ENCODE measurements at places on chromosomes 5 and 9.

- DNase-seq: no peak
Measured at GRCh38 chr5:19497229-19497815, 490.7 kb downstream of the CDH18 start.

GRCh38 chr9:33318781-33319180 lies 28.5 kb downstream of the NFX1 start:
- DNase-seq: no peak

DNA sequence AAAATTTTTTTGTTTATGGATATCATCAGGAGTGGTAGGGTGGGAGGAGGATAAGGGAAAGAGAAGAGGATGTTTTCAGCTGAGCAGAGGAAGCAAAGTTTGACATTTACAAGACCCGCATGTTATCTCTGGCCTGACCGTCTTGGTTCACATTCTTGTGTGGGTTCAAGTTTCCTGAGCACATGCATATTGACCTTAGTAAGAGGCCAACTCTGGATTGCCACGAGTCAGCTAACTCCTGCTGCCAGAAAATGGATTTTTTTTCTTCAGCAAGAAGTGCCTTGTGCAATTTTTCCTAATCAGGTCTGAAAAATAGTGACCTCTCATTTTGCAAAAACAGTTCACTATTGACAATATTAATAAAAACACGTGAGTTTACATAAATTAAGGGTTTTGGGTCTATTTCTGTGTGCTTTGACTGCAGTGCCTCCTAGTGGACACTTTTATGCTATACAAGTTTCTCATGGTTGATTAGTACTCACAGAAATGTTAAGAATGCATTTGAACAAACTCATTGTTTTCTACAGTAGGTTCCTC lies 27.1 kb upstream of the BASP1 start:
- DNase-seq: peak; percentile 50

DNA sequence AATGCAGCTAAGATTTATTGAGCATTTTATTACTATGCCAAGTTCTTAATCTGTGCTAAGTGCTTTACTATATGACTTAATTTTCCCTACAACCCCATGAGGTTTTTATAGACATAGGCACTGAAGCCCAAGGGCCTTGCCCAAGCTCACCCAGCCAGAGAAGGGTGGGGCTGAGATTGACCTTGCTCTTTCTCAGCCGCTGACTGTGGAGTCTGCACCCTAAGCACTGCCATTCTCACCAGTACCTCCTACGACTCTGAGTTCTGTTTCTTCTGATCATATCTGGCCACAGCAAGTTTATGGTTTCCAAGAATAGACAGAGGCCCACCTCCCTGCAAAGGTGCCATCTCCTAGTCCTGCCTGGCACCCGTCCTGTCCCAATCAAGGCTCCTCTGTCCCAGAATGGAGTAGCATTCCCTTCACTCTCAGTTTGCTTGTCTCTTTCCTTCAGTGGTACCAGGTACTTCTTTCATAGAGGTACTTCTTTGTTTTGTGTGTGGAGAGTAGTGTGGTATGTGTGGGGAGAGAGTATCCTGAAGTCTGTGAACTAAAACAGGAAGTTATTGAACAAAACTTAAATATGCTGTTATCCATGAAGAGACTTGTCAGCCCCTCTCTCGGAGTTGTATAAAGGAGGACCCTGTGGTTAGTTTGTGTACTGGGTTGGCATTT lies 42.6 kb downstream of the CSF1R start:
- DNase-seq: no peak

- DNase-seq: no peak
Measured at GRCh38 chr5:136808756-136809155, 443.4 kb upstream of the TRPC7 start.

DNA sequence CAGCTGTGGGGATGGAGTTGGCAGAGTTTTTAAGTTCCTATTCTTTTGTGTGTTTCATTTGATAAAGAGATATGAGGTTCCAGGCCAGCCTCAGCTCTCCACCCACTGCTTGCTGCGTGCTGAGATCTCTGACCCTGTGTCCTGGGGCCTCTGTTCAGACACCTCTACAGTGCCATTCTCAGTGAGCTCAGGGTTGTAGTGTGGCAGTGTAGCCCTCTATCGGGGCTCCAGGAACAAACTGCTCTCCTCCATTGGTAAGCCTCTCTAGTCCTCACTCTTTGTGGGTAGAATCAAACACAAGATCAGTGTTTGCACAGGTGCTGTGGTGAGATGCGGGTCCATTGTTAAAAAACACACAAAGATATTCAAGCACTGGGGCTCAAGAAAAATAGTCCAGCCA lies 386.6 kb upstream of the RPS23 start:
- no peak for DNase-seq

DNA sequence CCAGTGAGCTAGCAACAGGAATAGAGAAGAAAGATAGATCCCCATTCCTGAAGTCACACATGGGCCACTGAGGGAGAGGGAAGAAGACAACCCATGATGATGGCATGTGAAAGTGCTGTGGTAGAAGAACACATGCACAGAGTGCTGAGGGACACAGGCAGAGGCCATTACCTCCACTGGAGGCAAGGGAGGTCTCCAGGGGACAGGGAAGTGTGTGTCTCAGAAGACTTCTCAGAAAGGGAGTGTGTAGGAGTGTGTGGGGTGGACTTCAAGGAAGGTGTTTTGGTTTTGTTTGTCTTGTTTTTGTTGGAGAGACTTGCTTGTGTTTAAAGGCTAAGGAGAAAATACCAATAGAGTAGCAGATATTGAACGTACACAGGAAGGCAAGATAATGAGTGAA lies 77.0 kb upstream of the SMARCA2 start:
- no peak for DNase-seq

DNA sequence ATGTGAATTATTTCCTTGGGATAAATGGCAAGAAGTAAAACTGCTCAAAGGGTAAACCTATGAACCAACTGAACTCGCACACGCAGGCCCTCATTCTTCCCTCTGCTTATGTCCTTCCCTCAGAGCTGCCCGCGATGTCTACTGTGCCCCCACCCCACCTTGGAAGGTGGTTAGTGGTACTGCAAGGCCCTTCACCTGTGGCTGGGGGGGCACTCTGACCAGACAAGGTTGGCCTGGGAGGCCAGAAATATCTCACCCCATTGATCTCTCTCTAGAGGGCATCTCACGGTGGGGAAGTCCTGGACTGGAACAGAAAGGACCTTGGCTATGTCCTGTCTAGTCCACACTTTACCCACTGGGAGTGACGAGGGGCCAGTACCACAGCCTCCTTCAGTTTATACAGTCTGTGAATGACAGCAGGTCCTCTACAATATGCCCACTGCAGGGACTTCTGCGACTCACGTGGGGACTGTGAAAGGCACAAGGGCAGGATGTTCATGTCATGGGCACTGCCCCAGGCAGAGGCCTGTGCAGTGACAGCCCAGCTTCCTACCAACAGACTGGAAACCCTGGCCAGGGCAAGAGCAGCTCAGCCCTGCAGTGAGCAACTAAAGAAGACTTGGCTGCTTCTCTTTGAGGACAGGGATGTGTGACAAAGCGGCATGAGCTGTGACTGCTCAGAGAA lies 56.8 kb upstream of the SYNPO start:
- DNase-seq: no peak

DNA sequence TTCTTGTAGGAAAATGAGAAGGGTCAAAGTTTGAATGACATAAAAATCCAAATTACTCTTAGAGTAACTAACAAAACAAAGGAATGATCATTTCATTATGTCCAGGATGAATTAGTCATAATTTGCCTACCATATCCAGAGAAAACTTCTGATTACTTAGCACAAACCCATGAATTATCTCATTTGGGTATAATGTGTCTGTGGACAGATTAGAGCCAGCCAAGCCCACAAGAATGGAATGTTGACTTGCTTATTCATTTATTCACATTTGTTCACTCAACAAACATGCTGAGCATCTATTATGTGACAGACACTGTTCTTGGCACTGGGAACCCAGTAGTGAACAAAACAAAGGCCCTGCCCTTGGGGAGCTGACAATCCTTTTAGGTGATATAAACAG lies 87.4 kb downstream of the APBA1 start:
- DNase-seq: no peak

- DNase-seq: no peak
Measured at GRCh38 chr5:80177236-80177635, 78.6 kb downstream of the SERINC5 start.

GRCh38 chr9:136485049-136486045 lies 2.5 kb upstream of the SEC16A start:
- peak; percentile 77 for DNase-seq

GRCh38 chr5:167145841-167146240 lies 1145.6 kb upstream of the WWC1 start:
- no peak for DNase-seq

DNA sequence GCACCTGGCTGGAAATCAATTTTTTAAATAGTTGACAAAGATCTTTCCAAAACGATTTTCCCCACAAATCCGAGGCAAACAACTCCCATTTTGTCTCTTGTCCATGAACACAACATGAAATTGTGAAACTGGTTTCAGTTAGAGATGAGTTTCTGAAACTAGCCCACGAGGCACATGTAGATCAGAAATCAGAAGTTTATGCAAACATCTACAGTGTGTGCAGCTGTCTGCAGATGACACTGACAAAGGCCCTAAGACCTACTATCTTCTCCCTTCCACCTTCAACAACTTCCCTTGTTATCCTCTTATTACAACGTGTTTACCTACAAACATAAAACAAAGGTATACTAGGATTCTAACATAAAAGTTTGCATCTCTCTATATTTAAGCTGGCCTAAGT lies 183.3 kb downstream of the DIRAS2 start:
- DNase-seq: no peak

DNA sequence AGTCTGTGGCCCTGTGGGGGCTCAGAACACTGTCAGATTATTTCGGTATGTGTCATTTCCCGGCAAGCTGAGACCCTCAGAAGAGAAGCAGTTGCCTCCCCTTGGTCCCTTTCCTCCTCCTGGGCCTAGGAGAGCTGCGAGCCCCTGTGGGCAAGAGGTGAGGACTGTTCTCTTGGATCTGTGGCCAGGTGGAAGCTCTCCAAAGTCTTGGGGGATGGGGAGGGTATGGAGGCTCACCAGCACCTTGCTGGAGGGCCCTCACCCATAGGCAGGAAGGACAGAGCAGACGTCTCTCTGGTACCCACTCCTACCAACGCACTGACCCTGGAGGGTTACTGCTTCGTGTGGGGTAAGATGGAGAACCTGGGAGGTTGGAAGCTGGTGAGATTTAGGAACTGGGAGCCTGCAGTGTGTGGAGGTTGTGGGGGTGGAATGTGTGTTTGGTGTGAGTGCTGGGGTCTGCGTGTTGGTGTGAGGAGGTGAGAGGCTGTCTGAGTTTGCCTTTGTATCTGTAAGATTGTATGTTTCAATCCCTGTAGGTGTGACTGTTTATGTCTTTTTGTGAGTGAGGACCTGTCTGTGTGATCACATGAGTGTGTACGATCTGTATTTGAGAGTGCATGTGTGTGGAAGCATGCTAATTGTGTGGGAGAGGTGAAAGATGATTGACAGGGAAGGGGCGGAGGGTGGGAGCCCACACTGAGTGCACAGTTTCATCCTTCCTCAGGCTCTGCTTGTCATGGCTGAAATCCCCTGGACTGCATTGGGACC lies 52.4 kb upstream of the PSD2 start:
- DNase-seq: no peak

DNA sequence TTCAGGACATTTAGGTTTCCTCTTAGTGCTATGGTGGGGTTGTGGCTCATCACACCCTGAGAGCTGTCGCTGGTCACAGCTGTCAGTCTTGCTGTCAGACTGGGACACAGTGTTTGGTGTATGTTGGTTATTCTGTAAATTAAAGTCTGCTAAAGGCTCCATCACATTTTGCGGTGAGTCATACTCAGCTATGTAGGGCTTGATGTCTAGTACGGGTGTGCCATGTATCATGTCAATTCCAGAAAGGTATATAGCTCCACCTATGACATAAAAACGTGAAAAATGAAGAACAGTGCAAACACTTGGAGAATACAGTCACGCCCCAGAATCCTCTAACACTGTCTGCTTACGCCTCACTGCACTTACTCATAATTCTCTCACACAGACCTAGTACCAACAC lies 11.9 kb downstream of the TRMO start:
- no peak for DNase-seq

DNA sequence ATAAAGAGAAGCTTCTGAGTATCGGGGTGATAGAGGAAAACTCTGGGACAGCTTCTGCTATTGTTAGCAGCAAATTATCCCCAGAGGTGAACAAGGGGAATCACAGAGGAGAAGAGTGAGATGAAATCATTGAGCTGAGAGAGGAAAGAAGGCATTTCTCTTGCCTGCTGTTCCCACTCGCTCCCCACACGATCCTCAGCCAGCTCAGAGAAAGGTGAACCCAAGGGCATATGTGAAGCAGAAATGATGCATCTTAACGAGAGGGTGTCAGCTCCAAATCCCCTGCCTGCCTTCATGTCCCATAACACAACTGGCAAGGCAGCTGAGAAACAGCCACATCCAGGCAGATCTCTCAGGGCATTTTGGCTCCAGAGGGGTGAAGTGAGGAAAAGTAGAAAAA lies 111.6 kb downstream of the BRINP1 start:
- no peak for DNase-seq

- DNase-seq: no peak
Measured at GRCh38 chr9:36319806-36320205, 61.6 kb upstream of the GNE start.

- DNase-seq: no peak
Measured at GRCh38 chr9:123164285-123164684, 104.1 kb downstream of the STRBP start.

GRCh38 chr9:95249986-95250385 lies 67.5 kb downstream of the FANCC start:
- DNase-seq: no peak

DNA sequence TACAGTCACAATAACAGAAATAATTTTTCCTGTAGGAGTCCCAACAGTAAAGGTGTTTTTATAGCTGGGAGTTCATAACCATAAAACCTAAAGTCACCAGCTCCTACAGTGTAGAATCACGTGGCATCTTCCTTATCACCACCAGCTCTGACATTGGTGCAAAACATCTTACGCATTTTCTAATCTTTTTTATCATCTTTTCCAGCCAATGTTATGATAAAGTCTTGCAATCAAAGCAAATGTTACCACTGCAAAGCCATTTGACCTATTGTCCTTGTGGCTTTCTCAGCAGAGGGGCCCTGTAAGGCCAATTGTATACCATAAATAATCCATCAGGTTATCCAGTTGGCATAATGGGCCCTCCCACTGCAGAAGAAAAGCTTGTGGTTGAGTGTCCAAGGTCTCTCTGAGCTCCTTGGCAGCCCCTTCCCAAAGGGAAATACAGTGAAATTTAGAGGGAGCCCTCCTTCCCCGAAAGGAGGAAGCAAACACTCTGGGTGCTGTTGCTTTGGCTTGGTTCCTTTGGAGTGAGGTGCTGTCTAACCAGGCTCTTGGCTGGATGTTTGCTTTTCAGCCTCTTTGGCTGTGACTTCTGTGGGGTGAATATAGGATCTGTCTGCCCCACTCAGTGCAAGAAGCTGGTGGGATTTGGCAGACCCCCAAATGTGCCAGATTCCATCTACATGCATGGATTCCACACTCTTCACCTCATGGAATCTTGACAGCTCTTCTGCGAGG lies 29.3 kb upstream of the CPEB4 start:
- DNase-seq: no peak
